Stimulated activated CD4-positive, alpha-beta T cell treated with anti-CD3 and anti-CD28 coated beads, TNF-alpha, amount 100 ng/mL, for 4 hours (primary cell): ENCODE measurements at places on chromosomes 16 and 17.

GRCh38 chr17:77708936-77709335 is 249.6 kb upstream of the TNRC6C start:
- DNase-seq, result no peak

DNA sequence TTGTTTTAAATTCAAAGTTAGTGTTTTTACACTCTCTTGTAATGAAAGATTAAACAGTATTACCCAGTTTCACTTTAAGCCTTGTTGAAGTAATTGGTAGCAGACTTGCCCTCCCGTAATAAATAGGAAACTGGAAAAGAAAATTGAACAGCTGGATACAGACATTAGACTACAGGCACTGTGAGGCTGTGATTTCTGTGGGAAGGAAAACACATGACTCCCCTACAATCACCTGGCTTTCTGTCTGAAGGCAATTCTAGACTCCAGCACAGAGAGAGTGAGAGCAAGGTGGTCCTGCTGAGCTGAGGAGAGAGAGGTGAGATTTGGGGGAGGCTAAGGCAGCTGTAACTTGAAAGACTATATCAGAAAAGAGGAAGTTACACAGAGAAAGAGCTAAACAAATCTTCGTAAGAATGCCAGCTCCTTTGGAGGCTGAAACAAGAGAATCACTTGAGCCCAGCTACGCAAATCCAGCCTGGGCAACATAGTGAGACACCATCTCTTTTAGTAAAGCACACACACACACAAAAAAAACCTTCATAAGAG is 57.8 kb upstream of the CDYL2 start:
- DNase-seq, result no peak

DNA sequence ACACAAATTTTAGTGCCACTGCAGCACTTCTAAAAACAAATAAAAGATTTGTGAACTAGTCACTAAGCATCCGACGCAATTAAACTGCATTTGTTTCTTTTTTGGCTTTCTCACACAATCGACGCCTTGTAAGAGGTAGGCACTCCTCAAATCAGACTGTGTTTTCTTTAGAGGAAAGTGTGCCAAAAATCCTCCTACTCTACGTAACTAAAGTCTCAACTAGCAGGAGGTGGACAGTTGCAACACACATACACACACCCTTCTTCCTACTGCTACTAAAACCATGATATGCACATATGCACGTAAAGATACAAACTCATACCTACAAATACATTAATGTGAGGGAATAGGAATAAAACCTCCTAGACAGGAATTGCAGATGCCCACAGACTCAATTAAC is 844.7 kb upstream of the SOX9 start:
- DNase-seq, result no peak

DNA sequence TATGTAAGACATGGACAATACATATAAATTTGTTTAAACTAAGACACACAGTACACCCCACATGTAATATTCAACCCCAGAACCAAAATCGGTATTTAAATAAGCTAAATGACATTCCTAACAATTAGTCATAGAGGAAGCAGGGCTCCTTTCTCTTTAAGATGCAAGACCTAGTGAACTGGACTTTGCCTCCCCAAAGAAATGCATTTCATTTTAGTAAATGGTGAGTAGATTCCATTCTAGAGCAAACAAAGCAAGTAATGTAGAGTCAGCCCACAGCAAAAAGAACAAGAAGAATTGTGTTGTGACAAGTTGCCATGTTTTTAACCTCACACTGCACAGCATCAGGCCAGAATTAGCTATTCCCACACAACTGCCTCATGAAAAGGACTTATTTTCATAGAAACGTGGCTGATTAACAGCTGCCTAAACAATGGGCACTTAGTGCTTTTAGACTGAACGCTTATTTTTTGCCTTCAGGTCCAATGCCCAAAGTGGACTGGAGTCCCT is 14.4 kb downstream of the DNAJC7 start:
- no peak for DNase-seq

GRCh38 chr17:55496094-55496881 is 15.0 kb downstream of the SMIM36 start:
- no peak for DNase-seq

DNA sequence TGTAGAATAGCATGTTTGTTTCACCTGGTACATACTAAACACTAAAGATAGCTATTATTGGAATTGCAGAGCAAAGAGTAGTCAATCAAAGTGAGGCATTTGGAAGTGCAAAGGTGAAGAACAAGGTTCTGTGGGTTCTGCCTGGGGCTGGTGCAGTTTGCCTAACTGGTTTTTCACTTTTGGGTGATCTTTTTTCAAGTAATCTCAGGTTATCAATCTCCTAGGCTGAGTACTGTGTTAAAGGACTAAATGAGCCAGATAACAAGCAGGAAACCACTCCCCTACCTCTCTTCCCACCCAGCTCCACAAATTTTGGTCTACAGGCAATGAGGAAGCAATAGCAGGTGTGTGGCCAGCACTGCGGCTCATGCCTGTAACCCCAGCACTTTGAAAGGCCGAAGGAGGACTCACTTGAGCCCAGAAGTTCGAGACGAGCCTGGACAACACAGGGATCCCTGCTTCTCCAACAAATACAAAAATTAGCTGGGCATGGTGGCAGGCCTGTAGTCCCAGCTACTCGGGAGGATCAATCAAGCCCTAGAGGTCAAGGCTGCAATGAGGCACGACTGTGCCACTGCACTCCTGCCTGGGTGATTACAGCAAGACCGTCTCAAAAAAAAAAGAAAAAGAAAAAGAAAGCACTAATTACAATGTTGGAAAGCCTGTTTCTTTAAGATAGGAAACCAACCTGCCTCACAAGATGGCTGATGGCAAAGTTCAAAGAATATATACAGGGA is 2.0 kb upstream of the NTAN1 start:
- DNase-seq, result no peak

GRCh38 chr16:28317040-28317880 is 24.9 kb downstream of the SBK1 start:
- DNase-seq, result peak; percentile 62

DNA sequence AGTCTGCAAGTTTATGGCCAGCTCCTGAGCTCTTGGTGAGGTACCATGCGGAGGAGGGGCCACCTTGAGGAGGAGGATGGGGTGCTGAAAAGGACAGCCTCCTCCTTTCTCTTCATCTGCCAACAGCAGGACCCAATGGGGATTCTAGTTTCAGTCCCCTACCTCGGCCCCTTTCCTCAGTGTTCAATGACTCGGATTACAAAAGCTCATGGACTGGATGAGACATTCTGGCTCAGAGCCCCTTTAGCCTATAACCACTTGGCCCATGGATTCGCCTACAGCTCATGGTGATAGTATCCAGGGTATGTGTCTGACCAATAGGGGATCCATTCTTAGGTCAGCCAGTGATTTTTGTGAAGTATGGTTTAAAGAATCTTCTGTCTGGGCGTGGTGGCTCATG is 8.5 kb upstream of the PIK3R6 start:
- DNase-seq, result no peak

DNA sequence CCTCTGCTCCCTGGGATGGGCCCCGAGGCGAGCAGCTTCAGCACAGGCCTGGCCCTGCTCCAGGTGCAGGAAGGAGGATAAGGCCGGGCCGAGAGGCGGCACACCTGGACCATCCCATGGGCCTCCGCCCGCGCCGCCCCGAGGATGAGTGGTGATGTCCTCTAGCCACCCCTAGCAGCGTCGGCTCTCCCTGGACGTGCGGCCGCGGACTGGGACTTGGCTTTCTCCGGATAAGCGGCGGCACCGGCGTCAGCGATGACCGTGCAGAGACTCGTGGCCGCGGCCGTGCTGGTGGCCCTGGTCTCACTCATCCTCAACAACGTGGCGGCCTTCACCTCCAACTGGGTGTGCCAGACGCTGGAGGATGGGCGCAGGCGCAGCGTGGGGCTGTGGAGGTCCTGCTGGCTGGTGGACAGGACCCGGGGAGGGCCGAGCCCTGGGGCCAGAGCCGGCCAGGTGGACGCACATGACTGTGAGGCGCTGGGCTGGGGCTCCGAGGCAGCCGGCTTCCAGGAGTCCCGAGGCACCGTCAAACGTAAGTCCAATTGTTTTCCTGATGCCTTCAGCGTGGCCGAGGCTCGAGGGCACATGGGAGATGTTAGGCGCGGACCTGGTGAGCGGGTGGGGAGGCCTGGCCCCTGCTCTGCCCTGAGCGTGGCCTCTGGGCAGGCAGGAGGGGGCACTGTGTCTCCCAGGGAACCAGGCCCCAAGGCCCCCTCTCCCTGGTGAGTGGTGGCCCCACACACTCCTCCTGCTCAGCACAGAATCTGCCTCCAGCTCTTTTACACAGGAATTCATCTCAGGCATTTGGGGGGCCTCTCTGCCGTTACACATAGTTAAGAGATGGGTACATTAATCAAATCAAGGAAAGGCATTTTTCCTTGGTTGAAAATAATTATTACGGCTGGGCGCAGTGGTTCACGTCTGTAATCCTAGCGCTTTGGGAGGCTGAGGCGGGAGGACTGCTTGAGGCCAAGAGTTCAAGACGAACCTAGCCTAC is 855 bp downstream of the TMEM204 start:
- DNase-seq, result no peak

GRCh38 chr17:67449065-67449464 is 72.0 kb downstream of the PITPNC1 start:
- DNase-seq, result no peak

GRCh38 chr16:47977802-47978201 is 178.0 kb downstream of the ABCC12 start:
- DNase-seq, result no peak

GRCh38 chr16:85523602-85524364 is 89.3 kb upstream of the GSE1 start:
- DNase-seq, result no peak

- DNase-seq, result no peak
These were observed 118.1 kb downstream of the STXBP4 start for GRCh38 chr17:55086635-55087058.

DNA sequence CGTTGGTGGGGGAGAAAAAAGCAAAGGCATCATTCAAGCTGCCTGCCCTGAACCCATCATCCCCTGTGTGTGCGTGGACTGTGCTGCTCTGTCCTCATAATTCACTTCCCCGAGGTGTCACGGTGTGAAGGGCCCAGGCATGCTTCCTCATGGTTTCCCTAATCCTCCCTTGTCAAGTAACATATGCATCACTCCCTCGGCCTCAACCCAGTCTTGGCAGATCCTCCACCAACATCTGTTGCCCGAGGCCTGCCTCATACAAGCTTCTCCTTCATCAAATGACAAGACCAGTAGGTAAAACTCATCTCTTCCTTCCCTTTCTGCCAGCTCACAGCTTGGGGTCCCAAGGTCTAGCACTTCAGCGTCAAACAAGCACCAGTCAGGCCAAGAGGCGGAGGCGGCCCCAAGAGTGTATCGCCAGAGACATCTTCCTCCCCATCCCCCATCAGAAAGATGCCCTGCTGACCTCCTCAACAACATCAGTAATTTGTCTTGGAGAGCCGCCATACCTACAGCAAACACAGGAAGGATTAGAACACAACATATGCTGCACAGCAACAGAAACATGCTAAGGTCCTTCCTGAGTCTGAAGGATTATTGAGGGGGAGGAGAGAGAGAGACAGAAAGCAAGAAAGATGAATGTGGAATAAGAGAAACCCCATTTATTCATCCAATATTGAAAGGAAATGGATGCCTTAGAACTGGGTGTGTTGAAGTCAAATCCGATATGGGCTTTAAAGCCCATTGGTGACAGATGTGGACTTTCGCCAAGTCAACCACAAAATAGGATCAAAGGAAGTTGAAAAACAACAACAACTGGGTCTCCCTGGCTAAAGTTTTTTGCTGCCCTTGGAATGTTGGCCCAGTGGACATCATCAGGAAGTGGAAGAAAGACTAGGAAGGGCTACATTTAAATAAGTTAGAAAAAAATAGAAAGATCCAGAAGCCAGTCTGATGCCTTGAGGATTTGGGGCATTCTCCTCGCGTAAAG is 38.4 kb downstream of the SOX9 start:
- DNase-seq, result no peak

DNA sequence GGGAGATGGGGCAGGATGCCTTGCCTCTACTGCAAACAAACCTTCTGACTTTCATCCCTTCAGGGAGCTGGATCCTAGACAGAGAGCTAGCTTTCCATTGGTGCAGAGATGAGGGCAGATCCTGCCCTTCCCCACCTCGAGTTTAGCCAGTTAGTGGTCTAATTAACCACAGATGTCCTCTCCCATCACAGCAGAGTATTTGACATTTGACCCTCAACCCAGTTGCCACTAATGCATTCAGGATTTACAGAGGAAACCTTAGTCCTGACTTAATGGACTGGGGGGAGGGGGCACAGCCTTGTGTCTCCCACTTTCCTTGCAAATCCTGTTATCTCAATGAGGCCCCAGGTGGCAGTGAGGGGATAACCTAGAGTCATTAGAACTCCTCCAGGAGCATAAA is 10.2 kb downstream of the PIP4K2B start:
- no peak for DNase-seq

DNA sequence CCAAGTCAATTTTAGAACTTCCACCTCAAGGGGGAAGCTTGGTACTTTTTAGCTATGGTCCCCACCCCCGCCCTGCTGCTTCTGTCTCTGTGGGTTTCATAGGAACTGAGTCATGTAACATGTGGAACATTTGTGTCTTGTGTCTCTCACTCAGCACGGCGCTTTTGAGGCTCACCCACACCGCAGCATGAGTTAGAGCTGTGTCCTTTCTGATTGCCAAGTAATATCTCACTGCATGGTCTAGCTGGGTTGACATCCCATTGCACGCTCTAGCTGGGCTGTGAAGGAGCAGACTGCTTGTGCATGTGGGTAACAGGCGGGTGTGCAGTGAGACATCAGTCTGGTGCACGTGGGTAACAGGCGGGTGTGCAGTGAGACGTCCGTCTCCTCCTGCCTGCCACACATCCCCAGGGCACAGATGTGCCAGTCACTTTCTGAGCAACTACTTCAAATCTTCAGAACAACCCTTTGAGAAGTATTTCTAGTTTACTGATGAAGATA is 26.4 kb upstream of the SLC7A5 start:
- DNase-seq, result peak; percentile 73

GRCh38 chr16:48580925-48581500 is 29.0 kb downstream of the N4BP1 start:
- DNase-seq, result no peak

- no peak for DNase-seq
These were observed 1.2 kb downstream of the JPT1 start for GRCh38 chr17:75152922-75153779.

DNA sequence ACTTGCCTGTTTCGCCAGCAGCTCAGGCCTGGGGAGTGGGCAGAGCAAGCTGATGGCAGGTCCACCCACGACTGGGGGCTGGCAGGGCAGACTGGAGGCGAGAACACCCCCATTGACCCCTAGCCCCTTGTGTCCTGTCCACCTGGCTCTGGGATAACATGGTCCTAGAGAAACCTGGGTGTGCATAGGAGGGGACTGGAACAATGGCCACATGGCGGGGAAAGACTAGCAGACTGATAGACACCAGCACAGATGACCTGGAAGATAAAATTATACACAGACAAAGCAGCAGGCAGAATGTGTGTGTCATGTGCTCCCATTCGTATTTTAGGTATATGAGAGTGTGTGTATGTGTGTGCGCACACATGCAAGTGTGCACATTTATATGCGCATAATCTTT is 23.5 kb downstream of the NUBP1 start:
- no peak for DNase-seq

- no peak for DNase-seq
These were observed 2.8 kb upstream of the MEAK7 start for GRCh38 chr16:84507011-84507982.

- no peak for DNase-seq
These were observed 48.3 kb upstream of the ABCC11 start for GRCh38 chr16:48295488-48296281.
